ENCODE measurements at places on chromosomes 12 and 14.

- no peak for DNase-seq
These were observed 45.5 kb downstream of the NUAK1 start for GRCh38 chr12:106093246-106093645.

- DNase-seq: no peak
These were observed 53.5 kb upstream of the PPP2R5C start for GRCh38 chr14:101707863-101708620.

- no peak for DNase-seq
These were observed 20.9 kb upstream of the SCFD1 start for GRCh38 chr14:30600922-30601918.

DNA sequence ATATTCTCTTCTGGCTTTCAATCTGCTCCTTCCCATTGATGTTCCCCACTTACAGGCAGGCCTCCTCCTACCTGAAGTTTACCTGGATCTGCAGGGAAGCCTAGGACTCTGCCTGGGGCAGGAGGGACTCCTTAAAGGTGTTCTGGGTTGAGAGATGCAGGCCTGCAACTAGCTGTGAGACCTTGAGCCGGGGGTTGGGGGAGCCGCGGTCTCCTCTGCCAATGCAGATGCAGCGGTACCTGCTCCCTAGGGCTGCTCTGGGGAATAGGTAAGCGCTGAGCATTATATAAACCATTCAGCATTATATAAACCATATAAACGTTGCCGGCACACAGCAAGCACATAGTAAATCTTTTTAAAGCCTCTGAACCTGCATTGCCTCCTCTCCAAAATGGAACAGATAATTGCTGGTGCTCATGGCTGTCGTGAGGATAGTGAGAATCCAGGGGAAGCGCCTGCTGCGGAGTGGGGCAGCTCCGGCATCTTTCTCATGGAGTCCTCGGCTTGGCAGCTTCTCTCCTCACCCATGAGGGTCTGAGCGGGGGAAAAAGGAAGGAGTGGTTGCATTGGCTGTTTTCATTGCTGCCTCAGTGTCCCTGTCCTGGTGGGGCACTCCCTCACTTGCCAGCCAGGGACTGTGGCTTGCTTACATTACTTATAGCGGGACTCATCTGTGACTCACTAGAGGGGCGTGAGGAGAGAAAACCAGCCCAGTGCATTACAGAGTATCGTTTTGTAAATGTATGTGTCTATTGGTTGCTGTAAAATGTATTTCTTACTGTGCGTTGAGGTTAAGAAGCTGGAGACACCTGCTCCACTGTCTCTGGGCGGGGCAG, 12.5 kb upstream of the KRT80 start:
- no peak for DNase-seq

GRCh38 chr14:22505697-22506377, 83.2 kb downstream of the DAD1 start:
- DNase-seq: no peak

GRCh38 chr12:6368906-6369525, 6.3 kb downstream of the SCNN1A start:
- no peak for DNase-seq

DNA sequence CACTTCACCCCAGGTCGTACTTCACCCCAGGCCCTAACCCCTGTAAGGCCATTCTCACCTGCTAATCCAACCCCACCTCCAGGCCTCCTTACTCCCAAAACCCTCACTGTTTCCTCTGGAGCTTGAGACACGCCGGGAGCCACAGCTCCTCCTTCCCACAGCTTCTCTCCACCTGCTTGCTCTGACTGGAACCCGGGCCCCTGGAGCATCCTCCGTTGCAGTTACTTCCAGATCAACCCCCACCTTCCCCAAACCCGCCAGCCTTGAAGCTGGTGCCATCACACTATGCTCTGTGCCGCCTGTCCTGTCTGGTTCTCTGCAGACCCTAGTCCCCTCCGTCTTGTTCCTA, 34.6 kb upstream of the PPP2R5C start:
- DNase-seq: no peak

GRCh38 chr12:10031771-10032175, 1.3 kb downstream of the CLEC9A start:
- no peak for DNase-seq

- no peak for DNase-seq
These were observed 2.3 kb downstream of the KSR2 start for GRCh38 chr12:117966511-117966910.

DNA sequence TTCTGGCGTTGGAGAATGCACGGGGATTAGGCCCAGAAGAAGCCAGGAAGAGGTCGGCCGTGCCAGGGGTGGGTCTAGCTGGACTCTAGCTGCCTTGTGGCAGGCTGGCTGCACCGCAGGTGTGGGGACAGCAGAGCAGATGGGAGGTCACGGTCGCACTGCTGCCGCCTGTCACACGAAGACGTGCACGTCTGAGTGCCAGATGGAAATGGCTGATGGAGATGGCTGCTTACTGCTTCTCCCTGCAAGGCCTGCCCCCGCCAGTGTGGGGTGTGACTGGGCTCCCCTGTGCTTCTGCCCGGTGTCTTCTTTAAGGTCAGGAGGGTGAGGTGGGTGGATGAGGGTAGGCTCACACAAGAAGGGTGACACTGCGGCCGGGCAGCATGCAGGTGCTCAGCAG, 79.0 kb downstream of the MOK start:
- no peak for DNase-seq

DNA sequence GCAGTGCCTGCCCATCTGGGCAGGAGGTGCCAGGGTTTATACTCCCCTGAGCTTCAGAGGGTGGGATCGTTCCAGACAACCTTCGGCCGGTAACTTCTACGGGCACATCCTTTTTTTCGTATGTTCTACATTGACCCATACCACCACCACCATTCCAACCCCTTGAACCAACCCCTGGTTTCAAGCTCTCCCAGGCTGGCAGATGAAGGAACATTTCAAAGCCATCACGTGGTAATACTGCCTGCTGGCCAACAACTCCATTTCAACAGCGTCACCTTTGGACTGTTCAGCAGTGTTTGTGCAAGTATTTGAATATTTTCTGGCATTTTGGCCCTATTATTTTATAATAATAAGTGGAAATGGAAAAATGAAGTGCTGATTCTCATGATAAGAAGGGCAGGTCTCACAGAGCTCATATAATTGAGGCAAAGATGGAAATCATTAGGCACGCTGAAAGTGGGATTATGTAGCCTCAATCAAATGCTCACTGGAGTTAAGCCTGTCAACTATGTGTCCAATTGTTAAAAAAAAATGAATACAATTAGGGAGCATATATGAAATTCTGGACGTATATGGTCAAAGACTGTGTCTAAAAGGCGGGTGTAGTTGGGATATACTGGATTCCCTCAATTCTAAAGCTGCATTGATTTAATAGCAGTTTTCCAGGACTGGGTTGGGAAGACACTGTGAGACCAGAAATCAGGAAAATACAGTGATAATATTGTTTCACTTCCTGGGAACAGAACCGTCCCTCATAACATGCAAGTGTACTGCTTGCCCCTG, 162.1 kb downstream of the ZFP36L1 start:
- no peak for DNase-seq

DNA sequence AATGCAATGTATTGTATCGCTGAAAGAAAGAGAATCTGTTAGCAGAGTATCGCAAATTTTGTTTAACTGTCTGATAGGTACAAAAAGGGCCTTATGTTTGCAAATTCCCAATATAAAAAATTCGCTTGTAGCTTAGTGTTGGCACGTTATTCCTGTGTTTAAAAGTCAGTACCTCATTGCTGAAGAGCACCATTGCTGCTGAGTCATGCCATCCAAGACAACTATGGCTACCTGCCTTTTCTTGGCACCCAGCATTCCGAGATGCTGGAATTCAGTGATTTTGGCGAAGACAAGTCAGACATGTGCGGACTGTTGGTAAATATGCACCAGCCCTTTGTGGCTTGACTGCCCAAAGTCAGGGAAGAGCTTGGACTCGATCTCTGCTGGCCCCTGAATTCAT, 149.5 kb upstream of the EEA1 start:
- DNase-seq: no peak

DNA sequence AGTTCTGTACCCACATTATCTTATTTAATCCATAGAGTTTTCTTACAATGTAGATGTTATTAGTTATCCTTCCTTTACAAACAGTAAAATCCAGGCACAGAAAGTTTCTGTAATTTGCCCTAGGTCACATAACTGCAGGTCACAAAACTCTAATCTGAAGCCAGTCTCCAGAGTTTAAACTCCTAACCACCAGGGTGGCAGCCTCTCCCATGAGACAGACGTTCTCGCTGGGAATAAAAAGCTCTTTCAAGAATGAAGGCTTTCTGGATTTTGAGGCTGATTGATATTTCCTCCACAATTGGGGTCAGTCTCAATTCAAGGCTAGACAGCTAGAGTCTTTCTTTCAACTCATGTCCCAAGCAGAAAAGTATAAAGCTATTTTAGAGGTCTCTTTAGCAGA, 95.8 kb upstream of the PLEKHG7 start:
- no peak for DNase-seq

DNA sequence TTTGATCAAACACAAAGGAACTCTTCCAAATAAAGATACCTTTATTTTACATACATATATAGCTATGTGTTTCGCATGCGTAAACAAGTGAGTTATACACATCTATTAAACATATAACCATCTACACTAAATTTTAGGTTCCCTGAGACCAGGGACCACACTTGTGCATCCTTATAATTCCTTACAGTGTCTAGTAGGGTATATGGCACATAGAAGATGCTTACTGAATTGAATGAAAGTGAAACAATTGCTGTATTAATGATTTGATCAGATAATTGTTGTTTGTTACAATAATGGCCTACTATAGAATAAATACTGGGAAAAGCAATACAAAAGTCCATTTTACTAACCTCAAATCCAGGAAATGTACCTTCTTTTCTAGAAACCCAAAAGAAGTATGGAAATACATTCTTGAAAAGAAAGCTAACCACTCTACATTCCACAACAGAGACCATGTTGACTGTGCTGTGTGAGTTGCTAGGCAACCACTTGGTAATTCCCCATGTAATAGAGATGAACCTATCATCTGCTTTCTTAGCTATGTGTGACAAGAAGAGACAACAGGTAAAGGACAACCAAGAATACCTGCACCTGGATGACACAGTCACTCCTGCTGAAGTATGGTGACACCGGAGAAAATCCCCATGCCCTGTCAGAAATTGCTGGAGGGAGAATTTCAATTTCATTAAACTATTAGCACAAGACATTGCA, 11.9 kb upstream of the CIPC start:
- no peak for DNase-seq

- no peak for DNase-seq
These were observed 18.9 kb downstream of the SDS start for GRCh38 chr12:113384778-113385177.

DNA sequence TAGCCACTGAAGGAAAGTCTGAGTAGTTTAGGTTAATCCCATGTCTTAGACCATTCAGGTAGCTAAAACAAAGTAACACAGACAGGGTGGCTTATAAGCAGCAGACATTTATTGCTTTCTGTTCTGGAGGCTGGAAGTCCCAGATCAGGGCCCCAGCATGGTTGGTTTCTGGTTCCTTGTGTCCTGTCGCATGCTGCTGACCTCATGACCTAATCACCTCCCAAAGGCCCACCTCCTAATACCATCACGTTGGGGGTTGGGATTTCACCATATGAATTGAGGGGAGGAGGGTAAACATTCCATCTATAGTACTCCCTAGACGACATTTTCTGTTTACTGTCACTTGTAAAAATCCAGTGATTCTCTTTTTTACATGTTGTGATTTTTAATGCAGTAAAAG, 148.6 kb downstream of the FBXL14 start:
- no peak for DNase-seq

- no peak for DNase-seq
These were observed 26.9 kb upstream of the FERMT2 start for GRCh38 chr14:52977798-52978197.

DNA sequence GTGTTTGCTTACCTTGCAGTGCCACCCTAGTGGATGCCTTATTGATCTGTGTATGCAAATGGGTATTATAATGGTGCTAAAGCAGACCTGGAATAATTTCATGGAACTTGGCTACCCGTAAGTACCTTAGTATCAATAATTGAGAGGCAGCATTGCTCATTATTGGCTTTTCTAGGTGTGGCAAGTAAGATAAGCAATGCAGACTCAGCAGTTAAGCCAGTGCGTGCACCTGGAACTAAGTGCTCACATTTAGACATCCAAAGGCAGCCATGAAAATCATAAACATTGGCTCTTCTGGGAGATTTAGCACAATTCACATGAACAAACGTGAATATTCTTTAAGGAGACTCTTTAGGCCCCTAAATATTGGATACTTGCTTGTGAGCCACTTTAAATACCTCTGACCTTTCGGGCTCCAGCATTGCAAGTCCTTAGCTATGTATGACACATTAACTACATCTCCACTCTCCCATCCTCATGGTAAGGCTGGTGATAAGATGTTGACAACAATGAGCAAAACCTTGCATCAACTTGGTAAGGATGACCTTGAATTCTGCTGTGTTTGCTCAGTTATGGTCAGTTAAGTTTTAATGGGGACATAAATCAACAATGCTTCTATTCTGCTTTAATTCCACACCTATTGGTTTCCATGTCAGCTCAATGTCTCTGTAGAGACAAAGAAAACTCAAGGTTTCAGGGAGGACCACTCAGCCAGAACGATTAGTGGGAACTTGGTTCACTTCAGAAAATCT, 112.0 kb downstream of the SLC5A8 start:
- no peak for DNase-seq

DNA sequence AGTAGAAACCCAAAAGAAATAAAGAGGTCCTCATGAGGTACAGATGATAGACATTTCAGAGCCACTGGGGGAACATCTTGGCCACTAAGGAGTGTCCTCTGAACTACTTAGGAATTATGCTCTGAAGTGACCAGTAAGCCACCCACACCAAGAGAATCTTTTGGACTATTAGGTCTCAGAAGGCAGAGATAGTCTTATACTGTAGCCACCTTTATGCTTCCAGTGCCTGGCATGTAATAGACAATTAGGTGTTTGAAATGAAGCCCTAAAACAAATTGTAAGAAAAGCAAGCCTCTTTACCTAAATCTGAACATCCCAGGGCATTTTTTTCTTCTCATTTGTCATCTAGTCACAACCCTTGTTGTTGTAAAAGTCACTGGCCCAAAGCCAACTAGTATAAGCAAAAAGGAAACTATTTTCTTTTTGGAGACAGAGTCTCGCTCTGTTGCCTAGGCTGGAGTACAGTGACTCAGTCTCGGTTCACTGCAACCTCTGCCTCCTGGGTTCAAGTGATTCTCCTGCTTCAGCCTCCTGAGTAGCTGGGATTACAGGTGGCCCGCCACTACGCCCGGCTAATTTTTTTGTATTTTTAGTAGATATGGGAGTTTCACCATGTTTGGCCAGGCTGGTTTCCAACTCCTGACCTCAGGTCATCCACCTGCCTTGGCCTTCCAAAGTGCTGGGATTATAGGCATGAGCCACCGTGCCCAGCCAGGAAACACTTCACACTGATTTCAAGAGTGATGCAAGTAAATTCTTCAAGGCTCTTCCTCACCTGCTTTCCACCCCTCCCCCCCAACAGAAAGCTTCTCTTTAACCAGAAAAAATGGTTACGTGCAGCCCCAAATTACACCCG, 11.1 kb downstream of the PLEKHA5 start:
- no peak for DNase-seq

Data from stimulated activated CD4-positive, alpha-beta T cell treated with anti-CD3 and anti-CD28 coated beads, Interleukin-15, amount 100 ng/mL, for 24 hours (primary cell).